CD4-positive, alpha-beta T cell treated with Interleukin-4 for 1 hour (primary cell): ENCODE measurements at places on chromosomes 13 and 19.

DNA sequence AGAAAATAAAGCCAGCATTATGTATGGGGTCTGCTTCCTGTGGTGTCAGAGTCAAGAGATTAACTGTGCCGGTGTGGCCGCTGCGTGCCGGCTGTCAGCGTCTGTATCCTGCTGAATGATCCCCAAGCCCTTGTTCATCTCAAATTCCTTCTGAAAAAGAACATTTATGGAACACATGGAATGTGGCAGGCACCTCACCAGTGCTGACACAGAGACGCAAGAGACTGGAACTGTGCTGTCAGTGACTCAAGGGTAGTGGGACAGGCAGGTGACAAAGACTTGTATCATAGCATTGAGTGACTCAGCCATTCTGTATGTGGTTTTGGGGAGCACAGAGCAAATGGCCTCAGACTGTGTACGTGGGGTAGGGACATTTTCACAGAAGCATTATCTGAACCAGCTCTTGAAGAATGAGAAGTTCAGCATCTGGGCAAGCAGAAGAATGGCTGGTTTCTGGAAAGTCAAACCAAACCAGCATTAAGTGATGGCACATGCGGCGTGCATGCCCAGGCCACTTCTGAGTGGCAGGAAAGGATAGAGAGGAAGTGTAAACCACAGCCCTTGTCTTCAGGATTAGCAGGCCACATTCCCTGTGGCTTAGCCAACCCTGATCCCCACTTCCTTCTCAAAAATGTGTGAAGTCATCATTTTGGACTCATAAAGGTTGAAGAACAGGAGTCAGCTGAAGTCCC, 54.0 kb upstream of the IRS2 start:
- DNase-seq = no peak

DNA sequence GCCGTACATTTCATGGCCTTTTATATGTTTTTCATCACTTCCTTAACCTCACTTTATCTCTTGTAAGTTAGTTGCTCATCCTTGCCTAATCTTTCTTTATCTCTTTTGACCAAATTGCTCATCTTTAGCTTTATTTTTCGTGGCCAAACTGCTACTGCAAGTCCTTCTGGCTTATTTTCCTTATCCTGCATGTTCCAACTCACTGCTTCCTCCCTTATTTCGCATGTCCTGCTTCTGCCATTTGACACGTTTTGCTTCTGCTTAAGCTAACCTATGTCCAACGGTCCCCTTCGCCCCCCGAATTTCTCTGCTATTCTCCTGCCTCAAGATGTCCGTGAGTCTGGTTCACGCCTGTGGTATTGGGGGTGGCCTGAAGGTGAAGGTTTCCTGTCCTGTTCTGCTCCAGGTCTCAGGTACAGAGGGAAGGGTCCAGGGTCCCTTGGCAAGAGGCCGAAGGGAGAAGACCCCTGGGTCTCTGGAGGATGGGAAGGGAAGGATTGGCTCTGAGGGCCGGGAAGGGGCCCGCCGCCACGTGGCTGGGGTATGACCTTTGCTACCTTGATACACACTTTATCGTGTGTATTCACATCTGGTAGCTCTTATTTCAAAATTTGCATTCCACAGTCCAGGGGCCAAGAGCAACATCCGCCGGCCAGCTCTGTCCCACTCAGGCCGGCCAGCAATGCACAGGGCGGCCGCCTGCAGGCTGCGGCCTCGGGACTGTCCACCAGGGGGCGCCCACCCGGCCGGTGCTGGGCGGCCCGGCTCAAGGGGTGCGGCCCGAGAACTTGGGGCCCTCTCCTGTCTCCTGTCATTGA, 2.9 kb upstream of the C19orf85 start:
- DNase-seq = peak; percentile 58

DNA sequence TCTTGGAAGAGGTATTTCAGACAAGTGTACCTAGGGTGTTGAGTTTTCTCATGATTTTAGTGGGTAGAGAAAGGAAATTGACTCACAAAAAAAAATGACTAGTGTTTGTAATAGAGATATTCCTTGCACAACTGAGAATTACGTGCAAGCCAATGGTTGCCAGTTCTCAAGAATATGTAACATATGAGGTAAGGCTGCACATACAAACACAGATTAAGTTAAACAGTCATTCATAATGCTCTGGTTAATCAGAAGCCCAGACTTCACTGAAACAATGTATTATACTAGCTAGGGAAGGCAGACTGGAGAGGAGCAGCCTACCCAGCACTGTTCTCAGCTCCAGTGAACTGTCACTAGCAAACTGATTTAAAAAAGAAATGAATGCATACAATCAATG, 418.3 kb downstream of the DIAPH3 start:
- no peak for DNase-seq

- DNase-seq = no peak
Measured at GRCh38 chr13:53143757-53144339, 115.2 kb downstream of the OLFM4 start.

- DNase-seq = peak; percentile 61
Measured at GRCh38 chr19:12647490-12648071, 19.0 kb downstream of the MAN2B1 start.

GRCh38 chr13:51729866-51730553, 74.0 kb downstream of the DHRS12 start:
- DNase-seq = no peak

DNA sequence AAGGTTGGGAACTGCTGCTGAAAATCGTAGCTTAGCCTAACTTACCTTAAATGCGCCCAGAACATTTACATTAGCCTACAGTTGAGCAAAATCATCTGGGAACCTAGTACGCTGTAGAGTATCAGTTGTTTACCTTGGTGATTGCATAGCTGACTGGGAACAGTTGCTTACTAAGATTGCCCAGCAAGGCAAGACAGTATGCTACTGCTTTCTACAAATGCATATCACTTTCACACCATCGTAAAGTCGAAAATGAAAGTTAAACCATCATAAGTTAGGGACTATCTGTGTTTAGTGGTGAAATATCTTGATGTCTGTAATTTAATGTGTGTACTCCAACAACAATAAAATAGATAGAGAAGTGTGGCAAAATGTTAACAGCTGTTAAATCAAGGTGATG, 1670.6 kb upstream of the PCDH20 start:
- DNase-seq = no peak

- no peak for DNase-seq
Measured at GRCh38 chr19:39372047-39372802, 18.7 kb downstream of the PAF1 start.

DNA sequence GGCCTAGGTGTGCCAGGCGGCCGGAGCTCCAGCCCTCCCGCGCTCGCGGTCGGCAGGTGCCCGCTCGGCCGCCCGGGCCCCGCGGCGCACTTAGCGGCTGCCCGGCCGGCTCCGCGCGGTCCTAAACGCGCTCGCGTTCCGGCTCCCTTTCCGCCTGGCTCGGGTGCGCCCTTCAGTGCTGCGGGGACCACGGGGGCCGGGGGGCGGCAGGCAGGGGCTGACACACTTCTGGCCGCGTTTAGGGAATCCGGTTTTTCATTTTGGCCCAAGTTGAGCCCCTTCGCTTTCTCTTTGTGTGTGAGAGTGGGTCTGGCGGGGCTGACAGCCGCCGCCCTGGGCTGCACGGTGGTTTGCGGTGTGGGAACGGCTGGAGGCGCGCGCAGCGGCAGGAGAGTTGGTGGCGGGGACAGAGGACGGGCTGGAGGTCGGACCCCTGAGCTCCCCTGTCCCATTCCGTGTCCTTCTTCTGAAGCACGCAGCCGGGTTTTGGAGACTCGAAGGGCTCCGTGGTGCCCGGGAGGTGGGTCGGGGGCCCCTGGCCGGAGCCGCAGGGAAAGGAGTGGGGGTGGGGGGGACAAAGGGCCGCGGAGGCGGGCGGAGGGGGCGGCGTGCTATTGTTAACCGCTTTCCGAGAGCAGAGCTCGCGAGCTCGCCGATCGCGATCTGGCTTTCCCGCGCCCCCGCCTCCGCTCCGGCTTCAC, 3.1 kb downstream of the FGF9 start:
- no peak for DNase-seq

DNA sequence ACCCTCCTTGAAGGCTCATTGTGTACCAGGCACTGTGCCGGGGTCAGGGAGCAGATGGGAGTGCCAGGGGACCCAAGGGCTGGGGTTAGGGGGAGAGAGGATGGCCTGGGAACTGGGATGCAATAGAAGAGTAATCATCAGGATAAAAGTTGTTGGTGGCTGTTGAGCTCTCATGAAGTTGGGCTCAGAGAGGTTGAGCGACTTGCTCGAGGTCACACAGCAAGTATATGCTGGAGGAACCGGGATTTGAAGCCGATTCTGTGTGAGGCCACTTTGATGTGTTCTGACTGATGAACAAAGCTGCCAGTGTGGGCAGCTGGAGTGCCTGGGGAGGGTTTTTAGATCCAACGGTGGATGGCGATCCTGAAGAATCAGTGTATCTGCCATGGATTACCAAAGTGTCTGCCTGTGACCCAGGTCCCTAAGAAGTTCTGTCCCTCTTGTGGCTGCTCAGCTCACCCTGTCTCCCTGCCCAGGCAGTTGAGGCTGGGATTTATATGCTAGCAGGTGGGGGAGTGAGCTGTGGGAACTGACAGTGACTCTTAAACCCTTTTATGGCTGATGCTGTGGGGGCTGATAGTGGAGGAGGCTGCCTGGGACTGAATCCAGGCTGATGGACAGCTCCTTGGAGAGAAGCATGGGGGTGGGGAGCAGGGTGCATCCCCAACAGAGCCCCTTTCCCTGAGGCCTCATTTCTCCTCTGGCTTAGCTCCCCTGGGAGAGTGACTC, 8.3 kb downstream of the ARHGEF18 start:
- no peak for DNase-seq

- DNase-seq = peak; percentile 92
Measured at GRCh38 chr19:49817964-49818648, at the start of gene MED25. TSS of gene MED25 (plus strand) at chr19:49818289. CDS start at chr19:49818342, 53 bp downstream.

DNA sequence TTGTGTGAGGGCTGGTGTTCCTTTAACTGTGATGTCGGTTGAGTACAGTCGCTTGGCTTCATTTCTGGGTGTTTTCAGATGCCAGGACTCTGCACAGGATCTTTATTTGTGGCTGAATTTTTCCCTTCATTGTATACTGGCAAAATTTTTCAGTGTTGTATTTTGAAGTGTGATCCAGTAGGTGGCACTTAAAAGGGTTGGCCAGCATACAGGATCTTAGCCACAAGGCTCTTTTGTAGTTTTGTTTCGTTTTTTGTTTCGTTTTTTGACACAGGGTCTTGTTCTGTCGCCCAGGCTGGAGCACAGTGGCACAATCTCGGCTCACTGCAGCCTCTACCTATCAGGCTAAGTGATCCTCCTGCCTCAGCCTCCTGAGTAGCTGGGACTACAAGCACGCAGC, 8.7 kb downstream of the FCAR start:
- peak; percentile 31 for DNase-seq

- no peak for DNase-seq
Measured at GRCh38 chr13:25630329-25630900, 258.6 kb downstream of the ATP8A2 start.

DNA sequence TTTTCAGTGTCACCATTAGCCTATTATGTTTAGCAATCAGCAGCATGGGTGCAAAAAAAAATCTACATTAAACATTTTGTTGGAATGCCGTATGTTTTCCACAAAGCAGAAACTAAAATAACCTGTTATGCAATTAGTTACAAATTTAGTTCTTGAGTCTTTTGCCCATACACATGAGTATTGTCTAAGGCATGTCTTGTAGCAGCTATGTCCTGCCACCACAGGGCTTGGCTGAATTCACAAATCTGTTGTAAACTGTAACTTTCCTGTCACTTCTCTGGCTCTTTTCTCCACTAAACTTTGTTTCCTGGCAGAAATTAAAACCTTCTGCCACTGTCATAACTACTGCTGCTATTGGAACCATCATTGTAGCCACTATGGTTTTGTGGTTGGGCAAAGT, 277.9 kb upstream of the SPRY2 start:
- DNase-seq = no peak

- DNase-seq = no peak
Measured at GRCh38 chr13:109968876-109969577, 182.6 kb upstream of the IRS2 start.

- no peak for DNase-seq
Measured at GRCh38 chr13:39394796-39395678, 208.0 kb downstream of the LHFPL6 start.

GRCh38 chr19:4358709-4359626, 15.6 kb downstream of the MPND start:
- DNase-seq = no peak

GRCh38 chr19:56988299-56988698, 131.5 kb upstream of the USP29 start:
- DNase-seq = no peak

DNA sequence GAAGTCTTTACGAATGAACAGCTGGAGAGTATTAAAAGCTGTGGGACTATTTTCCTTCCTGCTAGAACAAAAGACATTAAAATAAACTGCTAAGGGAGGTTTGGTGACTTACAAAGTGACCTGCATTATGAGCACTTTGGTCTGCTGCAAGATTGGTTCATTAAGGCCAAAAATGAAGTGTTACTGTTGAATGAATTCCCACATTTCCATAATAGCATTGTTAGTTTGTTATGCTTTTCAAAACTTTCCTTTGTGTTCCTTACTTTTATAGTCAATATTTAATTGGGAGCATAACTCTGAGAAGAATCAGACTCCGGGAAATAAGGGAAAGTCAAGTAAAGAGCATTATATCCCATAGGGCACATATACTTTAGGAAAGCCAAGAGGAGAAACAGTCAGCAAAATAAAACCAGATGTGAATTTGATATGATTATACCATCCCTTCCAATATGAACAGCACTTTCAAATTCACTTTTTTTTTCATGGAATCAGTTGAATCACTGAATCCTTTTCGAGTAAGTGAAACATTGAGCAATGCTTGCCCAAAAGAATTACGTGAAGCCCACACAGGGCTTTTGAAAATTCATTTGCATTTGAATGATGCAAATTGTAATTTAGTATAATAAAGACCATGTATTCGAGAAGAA, 112.6 kb downstream of the KCTD12 start:
- DNase-seq = no peak

- no peak for DNase-seq
Measured at GRCh38 chr13:103859952-103860351, 793.7 kb upstream of the SLC10A2 start.

DNA sequence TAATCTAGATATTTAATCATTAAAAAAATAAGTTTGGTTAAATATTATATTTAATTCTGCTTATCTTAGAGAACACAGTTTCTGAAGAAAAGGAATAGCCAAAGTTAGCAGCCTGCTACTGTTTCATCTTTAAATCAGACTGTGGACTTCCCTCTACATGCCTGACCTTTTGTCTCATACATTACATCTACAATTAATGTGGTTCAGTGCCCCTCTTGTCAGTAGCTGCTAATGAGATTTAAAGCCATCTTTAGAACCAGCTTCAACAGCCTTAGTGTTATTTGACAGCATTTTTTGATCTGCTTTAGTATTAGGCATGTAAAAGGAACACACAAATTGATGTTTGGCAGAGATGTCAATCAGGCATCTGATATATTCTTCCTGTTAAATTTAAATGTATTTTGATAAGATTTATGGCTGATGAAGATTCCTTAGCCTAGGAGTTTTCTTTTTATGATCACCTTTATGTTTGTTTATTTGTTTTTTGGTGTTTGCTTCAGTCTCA, 1925.8 kb upstream of the PRR20A start:
- no peak for DNase-seq

DNA sequence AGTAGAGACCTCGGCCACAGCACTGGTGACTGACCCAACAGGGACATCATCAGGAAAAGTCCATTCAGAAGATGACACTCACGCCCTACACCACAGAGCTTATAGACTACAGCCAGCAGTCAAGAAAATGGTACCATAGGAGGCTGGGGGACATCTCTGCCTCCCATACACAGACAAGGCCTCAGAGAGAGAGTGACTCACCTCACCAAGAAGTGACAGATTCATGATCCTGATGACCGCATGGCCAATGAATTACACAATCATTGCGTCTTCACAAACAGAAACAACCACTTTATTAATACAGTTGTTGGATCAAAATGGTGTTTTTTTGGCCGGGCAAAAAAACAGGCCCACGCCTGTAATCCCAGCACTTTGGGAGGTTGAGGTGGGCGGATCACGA, 260.8 kb upstream of the TSHZ3 start:
- DNase-seq = no peak
